Breast epithelium (tissue), 4 donors: ENCODE measurements at places on chromosomes 5 and 9. TPM values are rescaled to one million over a fixed set of nuclear protein-coding genes. Genes with fewer than 3 reads are reported as not detected.

DNA sequence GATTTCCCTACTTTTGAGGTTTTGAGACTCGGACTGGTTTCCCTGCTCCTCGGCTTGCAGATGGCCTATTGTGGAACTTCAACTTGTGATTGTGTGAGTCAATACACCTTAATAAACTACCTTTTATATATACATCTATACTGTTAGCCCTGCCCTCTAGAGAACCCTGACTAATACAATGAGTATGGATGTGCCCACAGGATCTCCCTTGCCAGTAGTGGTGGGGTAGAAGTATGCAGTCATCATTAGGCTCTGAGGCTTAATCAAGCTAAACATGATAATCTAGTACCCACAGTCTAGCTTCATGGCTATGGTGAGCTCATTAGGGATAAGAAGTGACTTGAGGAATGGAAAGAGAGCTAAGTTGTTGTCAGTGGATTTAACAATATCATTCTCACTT lies 412.8 kb upstream of the PTGER4 start:
- DNase-seq, result no peak

DNA sequence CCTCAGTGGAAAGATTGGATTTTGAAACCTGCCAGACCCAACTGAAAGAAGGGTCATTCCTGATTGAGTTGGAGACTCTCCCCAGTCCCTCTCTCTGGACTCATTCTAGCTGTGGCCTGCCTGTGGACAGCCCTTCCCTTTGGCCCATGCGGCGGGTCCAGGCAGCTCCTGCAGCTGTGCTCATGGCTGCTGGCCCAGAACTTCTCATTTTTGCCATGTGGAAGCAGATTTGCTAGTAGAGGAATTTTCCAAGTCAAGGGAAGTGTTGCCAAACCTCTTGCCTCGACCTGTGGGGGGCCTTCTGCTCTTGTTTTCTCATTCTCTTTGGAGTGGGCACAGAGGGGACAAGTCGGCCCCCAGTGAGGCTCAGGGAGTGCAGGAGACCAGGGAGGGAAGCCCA lies 89.2 kb downstream of the ANKRD33B start:
- DNase-seq, result no peak

GRCh38 chr5:86129009-86129408 lies 488.7 kb upstream of the COX7C start:
- DNase-seq, result no peak

DNA sequence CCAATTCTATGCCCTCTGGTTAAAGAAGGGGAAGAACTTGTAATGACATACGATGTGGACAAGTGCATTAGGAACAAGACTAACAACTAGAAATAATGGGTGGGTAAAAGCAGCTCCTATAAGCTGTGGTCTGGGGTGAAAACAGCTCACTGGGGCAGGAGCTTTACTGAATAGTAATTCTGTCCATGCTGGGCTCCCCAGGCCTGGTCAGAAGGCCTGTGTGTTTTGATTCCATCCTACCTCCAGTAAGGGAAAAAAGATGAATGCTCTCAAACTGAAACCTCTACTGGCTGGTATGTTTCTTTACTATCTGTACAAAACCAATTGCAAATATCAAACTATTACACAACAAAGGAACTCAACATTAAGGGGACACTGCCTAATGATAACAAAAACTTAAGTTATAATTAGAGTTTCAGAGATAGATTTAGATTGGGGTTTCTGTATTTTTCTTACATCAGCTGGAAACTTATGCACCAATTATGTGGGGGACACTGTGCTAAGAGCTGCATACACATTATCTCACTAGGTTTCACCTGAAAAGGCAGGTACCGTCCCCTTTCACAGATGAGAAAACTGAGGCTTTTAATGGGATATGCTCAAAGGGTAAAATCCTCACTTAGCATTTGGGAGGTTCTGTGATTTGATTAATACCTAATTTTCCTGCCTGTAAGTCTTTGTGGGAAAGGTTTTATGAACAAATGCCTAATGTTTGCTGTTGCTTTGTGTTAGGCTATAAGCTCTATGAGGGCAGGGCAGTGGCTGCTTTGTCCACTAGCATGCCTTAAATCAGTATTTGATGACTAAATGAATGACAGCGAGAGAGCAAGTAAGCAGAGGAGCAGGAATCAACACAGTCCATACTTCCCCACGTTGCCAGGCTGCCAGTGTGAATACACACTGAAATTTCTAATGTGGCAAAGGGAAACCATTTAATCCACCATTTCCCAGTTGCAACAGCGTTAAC lies 53.6 kb downstream of the ELL2 start:
- DNase-seq, result no peak

The PDGFRB gene
- total RNA-seq, result 53.7 TPM

- DNase-seq, result no peak
Observed at GRCh38 chr5:142531977-142532780, 153.7 kb downstream of the FGF1 start.

DNA sequence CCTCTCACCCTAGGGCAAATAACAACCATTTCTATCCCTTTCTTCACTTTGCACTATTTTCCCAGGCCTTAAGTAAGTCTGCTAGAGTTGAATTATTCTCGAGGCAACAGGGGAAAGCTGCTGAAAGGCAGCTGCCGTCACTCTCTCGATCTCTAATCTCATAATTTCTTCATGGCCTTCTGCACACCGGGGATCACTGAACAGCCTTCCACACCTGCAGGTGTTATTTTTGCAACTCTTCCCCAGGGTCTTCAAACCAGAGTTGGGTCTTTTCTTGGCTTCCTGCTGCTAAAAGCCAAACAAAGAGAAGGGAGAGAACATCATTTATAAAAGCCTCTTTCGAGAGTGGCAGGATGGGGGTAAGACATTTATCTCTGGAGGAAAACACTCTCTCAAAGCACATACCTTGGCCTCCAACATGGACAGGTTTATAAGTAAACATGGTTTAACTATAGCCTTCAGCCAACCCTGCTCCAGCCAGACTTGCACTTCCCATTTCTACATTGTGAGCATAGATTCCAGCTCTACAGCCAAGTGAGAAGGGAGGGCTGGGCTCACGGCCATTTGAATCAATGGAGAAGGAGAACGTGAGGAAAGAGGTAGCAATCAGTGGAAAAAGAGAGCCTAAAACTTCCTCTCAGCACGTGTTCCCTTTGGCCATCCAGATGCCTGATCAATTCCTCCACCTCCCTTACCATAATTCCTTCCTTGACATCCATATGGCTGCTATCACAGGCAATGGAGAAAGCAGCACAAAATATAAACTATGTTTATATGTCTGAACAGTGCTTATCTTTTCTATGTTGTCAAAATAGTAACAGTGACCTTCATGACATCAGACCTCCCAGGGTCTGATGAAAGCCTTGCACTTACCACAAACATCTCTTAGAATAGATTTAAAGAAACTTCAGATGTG lies 464.9 kb downstream of the TLE1 start:
- DNase-seq, result no peak

- no peak for DNase-seq
Observed at GRCh38 chr5:1295650-1296037, 776 bp upstream of the TERT start.

DNA sequence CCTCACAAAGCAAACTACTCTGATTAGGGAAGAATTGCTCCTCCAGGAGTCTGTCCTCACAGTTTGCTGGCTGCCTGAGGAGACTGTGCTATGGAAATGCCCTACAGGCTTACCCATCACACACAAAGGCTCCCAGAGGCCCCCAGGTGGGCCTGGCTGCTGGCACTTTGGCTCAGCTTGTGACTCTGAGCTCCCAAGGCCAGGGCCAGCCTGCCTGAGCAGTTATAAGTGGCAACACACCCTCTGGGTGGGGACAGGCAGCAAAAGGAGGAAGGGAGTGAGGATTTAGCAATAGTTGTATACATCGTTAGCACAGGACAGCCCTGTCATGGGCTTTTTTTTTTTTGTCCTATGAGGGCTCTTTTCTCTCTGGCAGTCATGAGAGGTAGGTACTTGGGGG lies 103.5 kb downstream of the DAPK1 start:
- DNase-seq, result no peak

The FOXD4L5 gene
- 0.29 TPM for total RNA-seq

- DNase-seq, result peak; percentile 19
Observed at GRCh38 chr9:106482733-106483132, 380.2 kb upstream of the ZNF462 start.

DNA sequence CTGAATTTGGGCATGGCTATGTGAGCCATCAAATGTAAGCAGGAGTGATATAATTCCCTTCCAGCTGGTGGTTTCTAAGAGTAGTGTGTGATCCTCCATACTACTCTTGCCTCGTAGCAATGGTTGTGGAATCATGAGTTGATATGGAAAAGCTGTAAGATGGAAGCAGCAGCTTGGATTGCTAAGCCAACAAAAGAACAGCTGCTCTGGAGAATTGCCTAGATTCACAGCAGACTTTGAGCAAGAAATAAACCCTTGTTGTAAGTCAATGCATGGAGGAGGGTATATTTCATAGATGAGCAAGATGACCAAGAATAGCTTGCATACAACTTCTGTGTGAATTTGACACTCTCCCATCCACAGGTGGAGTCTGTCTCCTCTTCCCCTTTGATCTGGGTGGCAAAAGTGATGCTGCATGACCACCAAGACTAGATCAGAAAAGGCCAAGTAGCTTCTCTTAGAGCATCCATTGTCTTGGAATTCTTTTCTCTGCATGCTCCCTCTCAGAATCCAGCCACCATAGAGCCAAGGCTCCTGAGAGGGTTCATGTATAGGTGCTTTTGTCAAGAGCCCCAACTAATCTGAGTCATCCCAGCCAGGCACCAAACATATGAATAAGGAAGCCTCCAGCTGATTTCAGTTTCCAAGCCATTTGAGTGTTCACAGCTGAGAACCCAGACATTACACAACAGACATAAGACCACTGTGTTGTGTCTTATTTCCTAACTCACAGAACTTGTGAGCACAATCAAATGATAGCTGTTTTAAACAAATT lies 79.0 kb downstream of the PRLR start:
- no peak for DNase-seq

DNA sequence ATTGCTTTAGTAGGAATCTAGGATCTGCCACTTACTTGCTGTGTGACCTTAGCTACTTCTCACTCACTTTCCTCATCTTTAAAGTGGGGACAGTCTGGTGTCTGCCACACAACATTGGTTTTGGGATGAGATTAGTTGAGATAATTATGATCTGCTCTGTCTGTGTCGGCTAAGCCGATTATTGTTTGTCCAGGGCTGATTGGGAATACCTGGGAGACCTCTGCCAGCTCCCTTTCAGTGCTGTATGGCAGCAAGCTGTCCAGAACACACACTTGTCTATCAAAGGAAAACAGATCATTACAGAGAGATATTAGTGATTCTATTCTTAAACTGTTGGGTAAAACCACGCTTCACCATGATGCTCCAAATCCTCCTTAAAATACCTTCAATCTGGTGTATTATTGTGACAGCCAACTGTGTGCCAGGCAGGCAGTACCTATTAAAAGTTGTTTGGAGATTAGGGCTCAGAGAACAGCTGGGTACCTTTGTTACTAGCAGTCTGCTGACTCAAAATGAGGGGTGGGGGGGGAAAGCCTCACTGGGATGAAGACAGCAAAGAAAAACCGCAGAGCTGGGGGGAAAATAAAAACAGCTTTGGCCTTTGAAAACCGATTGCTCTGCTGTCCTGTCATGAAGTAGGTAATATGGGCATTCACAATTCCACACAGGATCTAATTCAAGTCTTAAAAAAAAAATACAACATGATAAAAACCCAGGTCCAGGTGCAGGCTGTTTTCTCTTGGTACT lies 458.4 kb upstream of the C9orf72 start:
- DNase-seq, result no peak

DNA sequence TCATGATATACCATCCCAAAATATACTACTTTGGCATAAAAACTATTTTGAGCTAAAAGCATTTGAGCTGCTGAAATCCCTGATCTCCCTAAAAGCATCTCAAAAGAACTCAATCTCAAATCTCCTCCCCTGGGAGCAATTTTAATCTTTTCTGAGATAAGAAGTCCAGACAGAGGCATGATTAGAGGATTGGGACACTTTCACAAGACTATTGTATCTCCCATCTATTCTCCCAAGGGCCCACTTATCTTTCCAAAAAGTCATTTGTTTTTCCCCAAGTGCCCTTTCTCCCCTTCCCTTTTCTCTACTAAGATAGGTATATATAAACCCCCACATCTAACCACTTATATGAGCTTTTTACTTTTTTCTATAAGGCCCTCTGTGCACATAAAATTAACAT lies 79.7 kb downstream of the ALDH7A1 start:
- DNase-seq, result no peak

- no peak for DNase-seq
Observed at GRCh38 chr5:82628364-82628910, 350.3 kb upstream of the RPS23 start.

- no peak for DNase-seq
Observed at GRCh38 chr5:124584991-124585715, 161.3 kb downstream of the ZNF608 start.

DNA sequence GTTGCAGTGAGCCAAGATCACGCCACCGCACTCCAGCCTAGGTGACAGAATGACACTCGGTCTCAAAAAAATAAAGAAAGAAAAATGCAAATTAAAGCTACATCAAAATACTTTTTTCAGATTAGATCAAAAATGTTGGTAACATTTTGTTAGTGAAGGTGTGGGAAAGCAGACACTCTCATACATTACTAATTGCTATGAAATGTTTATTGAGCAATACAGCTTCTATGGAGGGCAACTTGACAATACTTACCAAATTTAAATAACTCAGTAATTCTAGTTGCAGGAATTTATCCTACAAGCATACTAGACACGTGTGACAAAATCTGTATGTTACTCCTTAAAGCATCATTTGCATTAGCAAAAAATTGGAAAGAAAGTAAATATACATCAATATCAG lies 4.1 kb downstream of the TRIM23 start:
- DNase-seq, result no peak
